ENCODE measurements at places on chromosomes 4 and X.

- no peak for DNase-seq
Observed at GRCh38 chrX:9003041-9003440, 30.9 kb downstream of the FAM9B start.

DNA sequence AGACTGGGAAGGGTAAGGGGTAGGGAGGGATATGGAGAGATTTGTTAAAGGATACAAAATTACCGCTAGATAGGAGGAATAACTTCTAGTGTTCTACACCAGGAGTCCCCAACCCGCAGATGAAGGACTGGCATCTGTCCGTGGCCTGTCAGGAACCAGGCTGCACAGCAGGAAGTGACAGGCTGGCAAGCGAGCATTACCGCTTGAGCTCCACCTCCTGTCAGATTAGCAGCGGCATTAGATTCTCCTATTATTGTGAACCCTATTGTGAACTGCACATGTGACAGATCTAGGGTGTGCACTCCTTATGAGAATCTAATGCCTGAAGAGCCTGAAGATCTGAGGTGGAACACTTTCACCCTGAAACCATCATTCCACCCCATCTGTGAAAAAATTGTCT lies 27.9 kb upstream of the BBS7 start:
- DNase-seq = peak; percentile 18

DNA sequence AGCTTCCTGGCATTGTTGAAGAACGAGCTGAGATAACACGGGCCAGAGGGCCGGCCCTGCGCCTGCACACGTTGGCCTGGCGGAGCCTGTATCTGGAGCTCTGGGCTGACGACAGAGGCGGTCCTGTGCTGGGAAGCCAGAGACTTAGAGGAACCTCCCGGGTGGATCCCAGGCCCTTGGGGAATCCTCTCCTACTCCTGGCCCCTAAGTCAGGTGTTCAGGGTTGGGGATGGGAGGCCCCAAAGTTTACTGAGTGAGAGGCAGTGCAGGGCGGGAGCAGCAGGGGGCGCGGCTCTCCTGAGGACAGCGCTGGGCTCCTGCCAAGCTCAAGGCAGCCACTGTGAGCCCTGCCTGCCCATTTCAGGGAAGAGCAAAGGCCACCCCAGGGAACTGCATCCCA lies 2.5 kb upstream of the HTRA3 start:
- peak; percentile 53 for DNase-seq

GRCh38 chrX:106649523-106650428 lies 38.0 kb downstream of the RADX start:
- DNase-seq = no peak

- no peak for DNase-seq
Observed at GRCh38 chrX:146614663-146615478, 194.7 kb upstream of the CXorf51B start.

DNA sequence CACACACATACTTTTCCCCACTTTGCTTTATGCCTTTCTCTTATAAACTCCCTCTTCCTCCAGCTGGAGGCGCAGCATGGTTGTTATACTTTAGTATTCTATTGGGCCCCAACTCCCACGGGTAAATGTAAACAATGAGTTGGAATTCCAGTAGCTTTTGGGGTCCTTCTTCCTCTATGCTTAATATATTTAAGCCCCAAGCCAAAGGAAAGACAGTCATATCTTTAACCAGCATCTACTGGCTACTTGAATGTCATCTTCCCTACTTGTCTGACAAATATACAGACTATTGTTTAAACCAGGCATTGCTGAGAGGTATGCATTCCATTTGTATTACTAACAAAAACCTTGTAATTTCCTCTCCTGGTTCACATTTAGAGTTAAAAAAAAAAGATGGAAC lies 72.9 kb downstream of the WDR19 start:
- no peak for DNase-seq

DNA sequence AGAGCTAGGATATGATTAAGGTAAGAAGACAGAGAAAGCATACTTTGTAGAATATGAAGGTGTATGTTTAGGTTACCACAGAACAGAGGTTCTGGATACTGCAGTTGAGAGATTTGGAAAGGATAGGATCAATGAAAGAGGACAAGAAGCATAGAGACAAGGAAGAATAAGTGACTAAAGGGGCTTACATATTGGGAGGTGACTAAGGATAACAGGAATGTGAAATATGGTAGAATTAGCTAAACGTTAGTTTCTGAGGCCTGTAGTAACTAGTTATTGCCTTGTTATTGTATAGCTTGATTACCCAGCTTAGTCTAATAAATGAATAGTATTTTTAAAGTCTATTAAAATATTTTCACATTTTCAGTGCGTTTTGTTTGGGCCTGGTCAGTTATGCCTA lies 38.2 kb downstream of the CENPI start:
- DNase-seq = no peak

- peak; percentile 5 for DNase-seq
Observed at GRCh38 chr4:110268352-110268751, 69.9 kb upstream of the ELOVL6 start.

- DNase-seq = no peak
Observed at GRCh38 chrX:70043685-70044084, 6.1 kb downstream of the AWAT2 start.

GRCh38 chr4:48899950-48900349 lies 6.6 kb downstream of the OCIAD2 start:
- DNase-seq = no peak

GRCh38 chrX:15013461-15013860 lies 140.2 kb downstream of the MOSPD2 start:
- DNase-seq = no peak

- no peak for DNase-seq
Observed at GRCh38 chr4:138749303-138749702, 266.3 kb upstream of the NOCT start.

- DNase-seq = no peak
Observed at GRCh38 chr4:10183462-10183861, 66.9 kb upstream of the WDR1 start.

DNA sequence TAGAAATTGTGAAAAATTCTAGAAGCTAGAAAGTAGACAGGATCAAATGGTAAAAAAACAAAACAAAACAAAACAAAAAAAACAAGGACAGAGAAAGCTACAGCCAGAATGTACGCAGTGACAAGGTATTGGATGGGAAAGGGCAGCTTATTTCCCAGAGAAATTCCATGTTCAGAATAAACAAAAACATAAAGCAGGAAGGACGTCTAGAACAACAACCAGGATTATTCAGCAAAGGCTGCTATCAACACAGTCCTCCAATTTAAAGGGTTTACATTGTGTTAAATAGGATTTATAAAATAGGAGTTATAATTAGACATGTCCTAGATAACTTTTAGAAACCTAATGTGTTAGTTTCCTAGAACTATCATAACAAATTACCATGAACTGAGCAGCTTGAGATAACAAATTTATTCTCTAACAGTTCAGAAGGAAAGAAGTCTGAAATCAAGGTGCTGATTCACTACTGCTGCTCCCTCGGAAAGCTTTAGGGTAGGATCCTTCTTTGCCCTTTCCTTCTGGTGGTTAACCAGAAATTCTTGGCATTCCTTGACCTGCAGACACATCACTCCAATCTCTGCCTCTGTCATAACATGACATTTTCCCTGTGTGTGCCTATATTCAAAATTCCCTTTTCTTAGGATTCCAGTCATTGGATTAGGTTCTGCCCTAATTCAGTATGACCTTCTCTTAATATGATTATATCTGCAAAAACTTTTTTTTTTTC lies 175.6 kb downstream of the SNCA start:
- no peak for DNase-seq

DNA sequence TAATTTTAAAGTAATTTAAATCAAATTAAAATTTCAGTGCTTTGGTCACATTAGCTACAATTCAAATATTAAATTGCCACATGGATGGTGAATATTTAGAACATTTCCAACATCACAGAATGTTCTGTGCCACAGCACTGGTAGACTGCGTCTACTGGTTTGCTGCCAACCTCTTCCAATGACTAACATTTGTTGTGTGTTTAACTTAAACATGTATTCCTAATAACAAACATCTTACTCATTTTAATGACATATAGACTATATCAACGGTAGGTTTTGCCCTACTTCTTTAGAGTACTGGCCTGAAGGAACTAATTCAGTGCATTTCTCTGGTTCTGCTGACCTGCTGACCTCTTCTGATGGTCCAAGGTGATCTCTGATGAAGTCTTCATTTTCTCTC lies 157.6 kb downstream of the DCK start:
- no peak for DNase-seq

DNA sequence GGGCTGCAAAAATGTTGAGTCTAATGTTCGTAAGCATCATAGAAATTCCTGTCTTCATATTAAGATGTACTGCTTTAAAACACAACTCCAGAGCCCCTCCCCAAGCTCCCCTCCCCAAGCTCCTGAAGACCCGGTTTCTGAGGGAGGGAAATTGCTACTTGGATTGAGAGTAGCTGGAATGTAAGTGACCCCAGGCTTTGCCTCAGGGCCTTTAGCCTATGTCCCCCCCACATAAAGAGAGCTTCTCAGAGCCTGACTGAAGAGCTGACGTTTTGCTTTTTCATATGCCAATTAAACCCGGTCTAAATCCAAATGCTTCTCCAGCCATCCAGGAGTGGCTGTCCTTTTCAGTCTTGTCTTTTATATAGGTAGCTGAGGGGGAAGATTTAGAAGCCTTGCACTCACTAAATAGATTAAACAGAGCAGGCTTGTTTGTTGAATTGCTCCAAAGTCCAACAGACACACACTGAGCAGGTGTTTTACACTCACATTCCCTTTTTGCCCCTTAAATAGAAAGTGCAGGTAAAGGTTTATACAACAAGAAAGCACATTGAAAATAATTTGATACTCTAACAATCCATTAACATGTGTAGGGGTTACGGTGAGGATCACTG lies 19.6 kb downstream of the ARX start:
- no peak for DNase-seq

DNA sequence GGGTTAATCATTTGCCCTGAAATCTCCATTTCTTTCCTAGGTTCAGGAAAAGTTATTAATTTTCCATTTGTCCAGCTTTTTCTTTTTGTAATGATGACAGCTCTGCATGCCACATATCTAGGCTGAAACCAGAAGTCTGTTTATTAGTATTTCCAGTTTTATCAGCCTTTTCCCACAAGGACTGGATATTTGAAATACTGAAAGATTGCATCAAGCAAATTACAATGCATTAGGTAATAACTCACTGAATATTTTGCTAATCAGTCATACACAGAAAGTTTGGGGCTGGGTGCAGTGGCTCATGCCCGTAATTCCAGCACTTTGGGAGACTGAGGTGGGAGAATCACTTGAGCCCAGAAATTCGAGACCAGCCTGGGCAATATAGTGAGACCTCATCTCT lies 21.5 kb downstream of the SLC9A7 start:
- DNase-seq = no peak

GRCh38 chr4:48047896-48048295 lies 31.3 kb downstream of the NIPAL1 start:
- DNase-seq = no peak

- no peak for DNase-seq
Observed at GRCh38 chr4:43765514-43765913, 683.1 kb downstream of the KCTD8 start.

DNA sequence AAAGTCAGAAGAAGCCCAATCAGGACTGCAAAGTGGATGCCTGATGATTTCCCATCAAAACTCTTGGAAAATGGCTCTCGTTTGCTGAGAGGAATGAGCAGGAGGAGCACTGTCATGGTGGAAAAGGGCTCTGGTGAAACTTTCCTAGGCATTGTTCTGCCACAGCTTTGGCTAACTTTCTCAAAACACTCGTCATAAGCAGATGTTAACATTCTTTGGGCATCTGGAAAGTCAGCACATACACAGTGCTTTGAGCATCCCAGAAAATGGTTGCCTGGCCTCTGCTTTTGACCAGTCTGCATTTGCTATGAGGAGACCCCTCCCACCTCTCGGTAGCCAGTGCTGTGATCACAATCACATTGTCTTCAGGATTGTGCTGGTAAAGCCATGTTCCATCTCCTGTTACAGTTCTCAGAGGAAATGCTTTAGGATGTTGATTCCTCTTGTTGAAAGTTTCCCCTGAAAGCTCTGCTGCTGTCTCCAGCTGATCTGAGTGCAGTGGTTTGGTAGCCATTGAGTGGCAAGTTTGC lies 25.2 kb upstream of the TBC1D14 start:
- no peak for DNase-seq

- DNase-seq = no peak
Observed at GRCh38 chr4:7420661-7421040, 14.1 kb downstream of the PSAPL1 start.

DNA sequence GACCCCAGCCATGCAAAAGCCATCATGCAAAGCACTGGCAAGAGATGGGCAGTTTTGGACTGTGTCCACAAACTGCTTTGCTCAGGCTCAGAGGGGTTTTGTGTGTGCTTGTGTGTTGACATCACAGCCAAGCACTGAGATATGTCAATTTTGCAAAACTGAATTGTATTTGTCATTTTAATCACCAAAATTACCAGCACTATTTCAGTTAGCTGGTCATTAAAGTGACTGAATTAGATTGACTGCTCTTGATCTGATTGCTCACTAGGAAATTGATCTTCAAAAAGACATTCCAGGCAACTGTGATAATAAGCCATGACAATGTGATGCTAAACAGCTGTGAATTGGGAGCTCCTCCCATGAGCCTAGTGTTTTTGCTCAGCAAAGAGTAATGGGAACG lies 337.3 kb upstream of the GNPDA2 start:
- no peak for DNase-seq

- DNase-seq = no peak
Observed at GRCh38 chr4:3834663-3835521, 68.7 kb downstream of the ADRA2C start.

Measured in activated CD4-positive, alpha-beta T cell treated with anti-CD3 and anti-CD28 coated beads, Interleukin-2, amount 50 U/mL, for 48 hours (primary cell).